Endothelial cell of umbilical vein (primary cell): ENCODE measurements at places on chromosomes 1 and 21. TPM values are rescaled to one million over a fixed set of nuclear protein-coding genes. Genes with fewer than 3 reads are reported as not detected.

The SRRM1 gene
- 30.9 and 39.7 TPM in 2 replicates for polyA plus RNA-seq

The YTHDF2 gene
- 72.4 and 73.6 TPM in 2 replicates for polyA plus RNA-seq

The DIPK1A gene
- polyA plus RNA-seq, result 0.22 and 0.25 TPM in 2 replicates

The TEX38 gene
- not detected in 2 replicates for polyA plus RNA-seq

The UMODL1 gene
- not detected in 2 replicates for polyA plus RNA-seq

The SPSB1 gene
- polyA plus RNA-seq, result 61.2 and 66.7 TPM in 2 replicates

The USH2A gene
- polyA plus RNA-seq, result not detected in 2 replicates
